ENCODE measurements at places on chromosomes 7 and 10.

DNA sequence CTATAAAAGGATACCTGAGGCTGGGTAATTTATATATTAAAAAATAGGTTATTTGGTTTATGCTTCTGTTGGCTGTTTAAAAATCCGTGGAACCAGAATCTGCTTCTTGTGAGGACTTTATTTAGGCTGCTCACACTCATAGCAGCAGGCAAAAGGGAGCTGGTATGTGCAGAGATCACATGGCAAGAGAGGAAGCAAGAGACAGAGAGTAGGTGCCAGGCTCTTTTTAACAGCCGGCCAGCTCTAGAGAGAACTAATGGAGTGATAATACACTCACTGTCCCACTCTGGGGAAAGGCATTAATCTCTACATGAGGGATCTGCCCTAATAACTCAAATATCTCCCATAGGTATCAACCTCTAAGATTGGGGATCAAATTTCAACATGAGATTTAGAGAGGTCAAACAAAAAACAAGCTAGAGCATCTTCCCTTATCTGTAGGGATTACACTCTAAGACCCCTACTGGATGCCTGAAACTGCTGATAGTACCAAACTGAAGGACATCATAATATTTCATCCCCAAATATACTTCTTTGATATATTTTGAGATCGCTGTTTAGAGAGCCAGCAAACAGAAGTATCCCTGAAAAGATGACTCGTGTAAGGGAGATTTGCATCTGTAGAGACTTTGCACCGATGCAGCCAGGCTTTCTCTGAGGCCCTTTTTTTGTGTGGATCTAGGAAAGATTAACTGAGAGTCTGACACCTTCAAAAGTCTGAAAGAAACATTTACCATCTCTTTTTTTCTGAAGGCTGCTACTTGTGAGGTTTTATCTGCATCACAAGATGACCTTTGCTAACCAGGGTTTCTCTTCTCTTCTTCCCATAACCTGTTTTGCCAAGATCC lies 717.0 kb upstream of the MBL2 start:
- no peak for DNase-seq

GRCh38 chr7:31919678-31920369 lies 150.4 kb downstream of the PDE1C start:
- no peak for DNase-seq

- DNase-seq: no peak
These were observed 39.6 kb upstream of the MET start for GRCh38 chr7:116632384-116632783.

DNA sequence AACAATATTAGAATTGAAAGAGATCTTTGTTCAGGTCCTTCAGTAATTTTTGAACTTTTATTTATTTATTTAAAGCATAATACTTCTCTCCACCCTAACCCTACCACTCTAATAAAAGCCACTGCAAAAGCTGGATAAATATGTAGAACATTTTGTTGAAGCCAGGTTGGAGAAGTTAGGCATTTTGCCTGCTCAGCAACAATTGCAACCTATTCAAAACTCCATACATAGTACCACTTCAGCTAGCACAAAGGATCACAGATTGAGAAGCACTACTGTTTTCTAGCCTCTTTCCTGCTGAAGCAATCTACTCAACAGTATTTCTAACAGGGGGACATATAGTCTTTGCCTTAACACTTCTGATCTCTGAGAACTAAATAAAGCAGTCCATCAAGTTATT lies 25.0 kb downstream of the RUNDC3B start:
- DNase-seq: no peak

GRCh38 chr7:121924269-121925186 lies 51.6 kb downstream of the PTPRZ1 start:
- no peak for DNase-seq

GRCh38 chr10:3825244-3825643 lies 40.2 kb upstream of the KLF6 start:
- DNase-seq: peak; percentile 54

DNA sequence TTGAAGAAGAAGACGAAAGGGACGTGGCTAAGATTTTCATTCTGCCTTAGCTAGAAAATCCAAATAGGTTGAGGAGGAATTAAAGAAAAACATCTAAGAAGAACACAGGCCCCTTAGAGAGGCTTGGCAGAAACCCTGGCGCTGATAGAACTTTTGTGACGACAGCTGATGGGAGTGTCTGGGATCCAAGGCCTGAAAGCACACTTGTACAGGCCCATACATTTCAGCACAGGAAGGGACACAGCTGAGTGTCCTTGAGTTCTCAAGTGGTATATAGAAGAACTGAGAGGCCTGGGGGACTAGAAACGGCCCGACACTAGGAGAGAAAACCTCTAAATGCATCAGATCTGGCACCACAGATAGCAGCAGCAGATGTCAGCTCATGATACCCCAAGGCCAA lies 39.5 kb downstream of the PRPS1L1 start:
- DNase-seq: no peak

GRCh38 chr7:38410056-38410455 lies 136.6 kb upstream of the TARP start:
- DNase-seq: no peak

DNA sequence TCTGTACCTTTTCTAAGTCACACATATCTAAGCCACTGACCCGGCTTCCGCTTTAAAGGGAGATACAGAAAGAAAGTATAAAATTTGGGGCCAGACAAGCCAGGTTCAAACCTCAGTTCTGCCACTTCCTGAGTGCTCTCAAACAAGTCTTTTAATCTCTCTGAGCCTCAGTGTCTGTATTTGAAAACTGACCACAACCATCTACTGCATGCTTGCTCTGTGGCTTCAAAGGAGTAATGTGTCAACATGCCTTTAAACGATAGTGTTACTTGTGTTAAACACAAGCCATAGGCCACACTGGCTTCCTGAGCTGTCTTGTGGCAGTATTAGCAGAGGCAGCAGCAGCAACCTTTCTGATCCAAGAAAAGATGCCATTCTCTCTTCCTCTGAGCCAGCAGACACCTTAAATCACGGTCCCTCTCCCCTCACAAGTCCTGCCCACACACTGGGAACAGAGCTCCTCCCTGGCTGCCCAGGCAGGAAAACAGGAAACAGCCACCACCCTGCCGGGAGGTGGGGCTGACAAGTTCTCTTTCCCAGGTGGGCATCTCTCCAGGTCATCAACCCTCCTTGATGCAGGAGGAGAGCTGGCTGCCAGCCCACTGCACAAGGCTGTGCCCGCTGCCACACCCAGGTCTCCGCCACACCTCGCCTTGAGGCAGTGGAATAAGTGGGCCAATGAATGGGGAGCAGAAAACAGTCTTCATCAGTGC lies 10.7 kb downstream of the HIP1 start:
- DNase-seq: no peak

DNA sequence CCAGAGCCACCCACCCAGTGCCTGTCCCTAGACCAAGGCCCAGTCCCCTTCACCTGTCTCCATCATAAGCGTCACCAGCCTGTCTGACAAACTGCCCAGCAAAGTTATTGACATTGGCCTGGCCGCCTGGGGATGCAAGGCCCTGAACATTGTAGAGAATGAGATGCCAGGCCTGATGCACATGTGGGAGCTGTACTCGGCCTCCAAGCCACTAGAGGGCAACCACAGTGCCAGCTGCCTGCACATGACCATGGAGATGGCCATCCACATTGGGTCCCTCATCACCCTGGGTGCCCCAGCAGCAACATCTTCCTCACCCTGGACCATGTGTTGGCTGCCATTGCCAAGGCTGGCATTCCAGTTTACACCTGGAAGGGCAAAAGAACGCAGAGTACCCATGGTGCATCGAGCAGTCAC lies 63.7 kb upstream of the ANTXRL start:
- no peak for DNase-seq

GRCh38 chr10:69578508-69578991 lies 5.3 kb upstream of the NEUROG3 start:
- DNase-seq: no peak

GRCh38 chr7:101099969-101100781 lies 14.9 kb downstream of the TRIM56 start:
- peak; percentile 90 for DNase-seq

GRCh38 chr10:13987446-13987845 lies 343.3 kb downstream of the FRMD4A start:
- peak; percentile 18 for DNase-seq

DNA sequence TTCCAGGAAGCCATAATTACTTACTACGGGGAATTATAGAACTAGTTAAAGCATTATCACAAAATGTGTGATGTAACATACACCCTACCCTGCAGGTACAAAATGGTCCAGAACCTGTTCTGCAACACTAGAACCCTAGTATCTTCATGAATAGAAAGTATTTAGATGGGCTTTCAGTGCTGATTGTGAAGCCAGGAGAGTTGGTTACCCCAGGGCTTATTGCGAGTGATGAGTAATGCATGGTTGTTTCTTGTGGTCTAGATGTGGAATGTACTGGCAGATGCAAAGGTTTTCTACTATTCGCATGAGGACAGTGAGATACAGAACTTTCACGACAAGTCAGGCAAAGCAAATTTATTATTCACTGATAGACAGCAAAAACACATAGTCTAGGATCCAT lies 33.6 kb upstream of the AGR3 start:
- no peak for DNase-seq

DNA sequence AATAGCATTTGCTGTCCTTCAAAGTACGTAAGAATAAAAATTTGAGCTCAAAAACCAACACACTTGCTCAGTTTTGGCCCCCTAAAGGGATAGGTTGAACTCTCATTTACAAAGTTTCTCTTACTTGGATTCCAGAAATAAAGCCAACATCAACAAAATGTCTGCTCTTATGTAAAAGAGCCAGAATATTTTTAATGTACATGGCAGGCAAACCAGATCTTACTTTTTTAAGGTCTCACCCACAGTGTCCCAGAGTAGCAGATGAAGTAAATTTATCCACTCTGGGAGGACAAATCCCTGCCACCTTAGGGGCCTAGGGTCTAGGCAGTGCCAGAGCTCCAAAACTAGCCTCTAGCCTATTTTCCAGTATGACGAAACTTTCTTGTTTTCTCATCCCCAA lies 159.6 kb downstream of the SKAP2 start:
- DNase-seq: no peak

GRCh38 chr7:73577627-73578341 lies 595 bp downstream of the TBL2 start:
- DNase-seq: no peak

GRCh38 chr10:126006906-126007305 lies 110.5 kb downstream of the FANK1 start:
- no peak for DNase-seq

- peak; percentile 97 for DNase-seq
These were observed 359.8 kb downstream of the PCDH15 start for GRCh38 chr10:54441275-54441674.

GRCh38 chr7:121304102-121304658 lies 24.6 kb upstream of the WNT16 start:
- DNase-seq: no peak

- DNase-seq: no peak
These were observed 158.5 kb downstream of the C10orf105 start for GRCh38 chr10:71561003-71561574.

DNA sequence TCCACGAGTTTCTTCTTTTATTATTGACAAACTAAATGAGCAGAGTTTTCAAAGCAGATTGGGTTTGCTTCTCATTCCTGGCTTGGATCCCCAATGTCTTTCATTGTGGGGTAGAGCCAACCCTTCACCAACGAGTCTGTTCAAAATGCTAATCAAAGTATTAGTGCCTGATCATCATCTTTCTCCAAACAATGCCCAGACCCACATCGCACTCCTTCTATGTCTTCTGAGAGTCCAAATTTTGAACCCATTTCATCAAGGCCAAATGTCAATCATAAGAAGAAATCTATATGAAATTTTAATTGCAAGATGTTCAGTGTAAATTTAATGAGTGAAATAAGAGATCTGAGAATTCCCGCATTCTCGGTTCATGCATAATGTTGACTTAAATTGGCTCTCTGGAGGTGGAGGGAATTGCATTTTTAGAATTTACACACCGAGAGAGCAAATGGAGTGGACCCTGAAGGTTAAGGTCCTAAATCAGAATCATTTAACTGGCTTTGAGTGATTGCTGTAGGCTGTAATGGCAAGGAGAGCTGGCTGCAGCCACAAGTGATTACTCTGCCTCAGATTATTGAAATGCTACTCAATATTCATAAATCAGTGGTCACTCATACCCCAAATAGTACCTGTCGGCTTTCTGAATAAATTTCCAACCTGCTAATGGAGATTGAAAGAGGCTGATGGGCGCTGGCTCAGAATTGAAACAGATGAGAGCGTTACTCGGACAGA lies 602.9 kb downstream of the TYW1 start:
- no peak for DNase-seq

DNA sequence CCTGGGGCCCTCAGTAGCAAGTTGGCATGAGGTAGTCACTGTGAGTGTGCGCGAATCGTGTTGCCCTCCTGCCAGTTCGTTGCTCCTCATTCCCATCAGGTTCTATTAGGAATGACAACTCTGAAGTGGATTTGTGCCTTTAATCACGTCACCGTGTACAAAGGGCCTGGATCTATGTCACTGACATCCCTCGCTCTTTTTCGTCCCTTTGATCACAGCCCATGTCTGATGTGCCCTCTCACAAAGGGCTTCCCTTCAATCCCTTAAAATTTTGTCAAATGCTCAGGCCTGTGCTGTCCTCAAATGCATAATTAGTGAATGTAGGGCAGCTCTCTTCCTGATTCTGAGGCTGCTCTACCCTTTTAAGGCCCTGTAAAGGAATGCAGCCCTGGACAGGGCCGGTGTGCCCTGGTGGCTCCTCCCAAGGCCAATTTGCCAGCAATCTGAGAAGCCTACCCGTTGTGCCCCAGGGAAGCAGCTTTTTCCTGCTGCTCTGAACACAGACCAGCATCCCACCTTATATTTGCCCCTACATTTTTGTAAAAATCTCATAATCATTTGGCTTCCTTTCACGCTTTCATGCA lies 93.6 kb downstream of the TMEM178B start:
- no peak for DNase-seq

DNA sequence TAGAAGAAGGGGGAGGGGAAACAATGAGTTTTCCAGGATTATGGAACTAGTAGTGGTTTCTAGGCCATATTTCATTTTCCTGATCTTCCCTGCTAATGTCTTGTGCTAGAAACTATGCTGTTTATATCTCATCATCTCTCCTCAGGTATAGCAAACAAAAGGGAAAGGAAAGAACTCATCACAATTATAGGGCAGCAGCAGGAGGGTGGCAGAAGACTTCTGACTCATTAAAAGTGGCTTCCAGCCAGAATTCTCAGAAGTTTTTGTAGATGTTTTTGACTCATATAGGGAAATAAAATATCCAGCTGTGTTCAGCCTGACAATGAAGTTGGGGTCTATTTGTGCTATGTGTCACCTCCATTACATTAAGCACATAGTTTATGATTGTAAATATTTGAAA lies 6.5 kb downstream of the AHR start:
- DNase-seq: no peak

DNA sequence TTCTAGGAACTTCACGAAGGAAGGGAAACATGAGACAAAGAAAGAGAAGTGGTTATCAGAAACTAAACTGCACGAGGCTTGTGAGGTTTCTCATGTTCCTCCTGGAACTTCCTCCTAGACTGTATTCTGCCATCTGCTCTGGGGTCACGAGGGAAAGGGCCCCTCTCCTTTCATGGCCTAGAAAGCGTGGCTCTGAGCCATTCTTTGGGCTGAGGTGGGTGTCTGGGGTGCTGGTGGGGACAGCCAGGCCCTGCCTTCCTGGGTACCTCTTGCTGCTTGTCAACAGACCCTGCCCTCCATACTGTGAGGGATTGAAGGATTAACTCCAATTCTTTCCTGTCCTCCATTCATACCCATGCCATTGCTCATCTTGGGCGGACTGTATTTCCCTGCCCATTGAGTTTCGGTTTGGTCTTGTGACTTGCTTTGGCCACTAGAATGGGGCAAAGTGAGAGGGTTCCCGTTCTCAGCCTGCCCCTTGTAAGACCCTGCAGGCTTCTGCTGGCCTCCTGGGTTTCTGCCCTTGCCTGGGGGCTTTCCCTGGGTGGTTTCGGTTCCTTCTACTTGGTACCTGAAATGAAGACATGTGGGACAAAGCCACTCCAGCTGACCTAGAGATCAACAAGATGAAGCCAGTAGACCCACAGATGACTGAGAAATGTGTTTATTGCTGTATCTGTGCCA lies 14.9 kb upstream of the GIMAP8 start:
- no peak for DNase-seq
